Lung (tissue), 17 donors: ENCODE measurements at places on chromosomes 11 and 22.

DNA sequence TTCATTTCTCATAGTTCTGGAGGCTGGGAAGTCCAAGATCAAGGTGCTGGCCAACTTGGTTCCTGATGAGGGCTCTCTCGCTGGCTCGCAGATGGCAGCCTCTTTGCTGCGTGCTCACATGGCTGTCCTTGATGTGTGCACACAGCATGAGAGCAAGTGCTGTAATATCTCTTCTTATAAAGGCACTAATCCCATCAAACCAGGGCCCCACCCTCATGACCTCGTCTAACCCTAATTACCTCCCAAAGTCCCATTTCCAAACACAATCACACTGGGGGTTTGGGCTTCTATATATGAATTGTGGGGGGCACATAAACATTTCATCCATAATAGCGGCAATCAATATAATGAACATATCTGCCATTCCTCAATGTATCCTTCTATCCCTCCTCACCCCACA is 1062.1 kb downstream of the BRD1 start:
- no peak for DNase-seq

DNA sequence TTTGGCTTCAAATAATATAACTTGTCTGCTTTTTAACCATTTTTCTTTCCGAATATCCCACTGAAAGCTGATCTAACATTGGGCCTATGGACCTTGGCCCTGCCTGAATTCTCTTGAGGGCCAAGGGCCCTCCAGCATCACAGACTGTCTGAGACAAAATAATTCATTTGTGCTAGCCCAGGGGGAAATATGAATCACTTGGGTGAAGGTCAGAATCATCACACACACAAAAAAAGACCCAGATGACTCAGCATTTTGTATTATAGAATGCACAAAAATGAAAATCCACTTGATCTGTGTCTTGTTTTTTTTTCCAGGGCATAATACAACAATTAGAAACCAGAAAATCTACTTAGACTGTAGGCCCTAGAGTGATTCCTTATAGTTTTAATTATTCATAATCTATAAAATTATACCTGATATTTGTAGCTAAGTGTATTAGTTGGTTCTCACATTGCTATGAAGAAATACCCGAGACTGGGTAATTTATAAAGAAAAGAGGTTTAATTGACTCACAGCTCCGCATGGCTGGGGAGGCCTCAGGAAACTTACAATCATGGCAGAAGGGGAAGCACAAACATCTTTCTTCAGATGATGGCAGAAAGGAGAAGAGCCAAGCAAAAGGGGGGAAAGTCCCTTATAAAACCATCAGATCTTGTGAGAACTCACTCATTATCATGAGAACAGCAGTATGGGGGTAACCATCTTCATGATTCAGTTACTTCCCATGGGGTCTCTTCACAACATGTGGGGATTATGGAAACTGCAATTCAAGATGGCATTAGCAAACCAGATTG is 15.6 kb upstream of the RDX start:
- DNase-seq, result no peak

DNA sequence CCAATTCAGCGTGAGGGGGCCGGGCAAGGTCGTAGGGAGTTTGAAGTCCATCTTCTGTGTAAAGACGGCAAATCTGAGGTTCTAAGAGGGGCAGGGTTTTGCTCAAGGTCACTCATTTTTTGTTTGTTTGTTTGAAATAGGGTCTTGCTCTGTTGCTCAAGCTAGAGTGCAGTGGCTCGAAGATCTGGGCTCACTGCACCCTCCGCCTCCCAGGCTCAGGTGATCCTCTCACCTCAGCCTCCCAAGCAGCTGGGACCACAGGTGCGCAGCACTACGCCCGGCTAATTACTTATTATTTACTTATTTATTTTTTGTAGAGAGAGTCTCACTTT is 355 bp upstream of the AP1B1 start:
- no peak for DNase-seq

GRCh38 chr11:23502826-23503225 is 642.6 kb upstream of the CCDC179 start:
- no peak for DNase-seq

DNA sequence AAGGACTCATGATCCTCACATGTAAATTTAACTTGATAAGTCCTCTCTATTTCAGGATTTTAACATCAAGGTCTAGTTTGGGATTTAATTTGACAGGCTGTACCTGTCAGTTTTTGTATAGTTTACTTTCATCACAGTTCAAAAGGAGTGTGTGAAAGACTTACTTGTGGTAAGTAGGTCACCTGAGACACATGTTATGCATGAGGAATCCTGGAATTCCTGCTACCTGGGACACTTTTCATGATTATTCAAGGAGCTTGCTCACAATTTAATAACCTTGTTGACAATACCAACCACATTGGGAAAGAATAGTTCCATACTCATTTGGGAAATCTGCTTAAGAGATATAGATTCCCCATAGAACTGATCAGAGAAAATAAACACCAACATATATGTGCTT is 15.8 kb upstream of the SLC36A4 start:
- no peak for DNase-seq

- peak; percentile 15 for DNase-seq
Observed at GRCh38 chr11:87779276-87780067, 395.8 kb downstream of the RAB38 start.

DNA sequence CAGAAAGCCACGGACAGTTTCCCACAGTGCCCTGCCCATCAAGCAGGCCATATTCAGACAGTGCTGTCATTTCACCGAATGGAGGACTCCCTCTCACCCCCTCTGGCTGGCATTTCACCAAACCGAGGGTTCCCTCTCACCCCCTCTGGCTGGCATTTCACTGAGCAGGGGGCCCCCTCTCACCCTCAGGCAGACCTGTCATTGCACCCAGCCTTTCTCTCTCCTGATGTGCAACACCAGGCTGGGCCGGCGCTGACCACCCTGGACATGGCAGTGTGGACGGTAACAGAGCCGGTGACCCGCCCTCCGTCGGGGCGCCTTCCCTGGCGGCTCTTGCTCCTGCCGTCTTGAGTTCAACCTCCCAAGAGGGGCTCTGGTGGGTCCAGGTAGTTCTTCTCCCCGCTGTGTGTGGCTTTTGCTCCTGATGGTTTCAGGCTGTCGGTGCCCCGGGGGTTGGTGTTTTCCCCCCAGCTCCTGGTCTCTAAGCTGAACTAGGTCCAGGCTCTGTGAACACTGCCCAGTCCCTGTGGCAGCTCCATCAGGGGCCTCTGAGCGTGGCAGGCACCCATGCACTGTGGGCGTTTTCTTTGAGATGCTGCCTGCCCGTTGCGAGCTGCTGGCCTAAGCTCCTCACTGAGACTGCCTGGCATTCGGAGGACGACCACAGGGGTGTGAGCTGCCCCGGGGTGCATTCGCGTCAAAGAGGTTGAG is 46.9 kb downstream of the SMIM38 start:
- no peak for DNase-seq

GRCh38 chr11:126537492-126537891 is 182.0 kb downstream of the ST3GAL4 start:
- DNase-seq, result no peak

- no peak for DNase-seq
Observed at GRCh38 chr11:79244798-79245197, 196.0 kb downstream of the TENM4 start.

GRCh38 chr11:65499713-65500386 is 1.0 kb downstream of the MALAT1 start:
- peak; percentile 82 for DNase-seq

DNA sequence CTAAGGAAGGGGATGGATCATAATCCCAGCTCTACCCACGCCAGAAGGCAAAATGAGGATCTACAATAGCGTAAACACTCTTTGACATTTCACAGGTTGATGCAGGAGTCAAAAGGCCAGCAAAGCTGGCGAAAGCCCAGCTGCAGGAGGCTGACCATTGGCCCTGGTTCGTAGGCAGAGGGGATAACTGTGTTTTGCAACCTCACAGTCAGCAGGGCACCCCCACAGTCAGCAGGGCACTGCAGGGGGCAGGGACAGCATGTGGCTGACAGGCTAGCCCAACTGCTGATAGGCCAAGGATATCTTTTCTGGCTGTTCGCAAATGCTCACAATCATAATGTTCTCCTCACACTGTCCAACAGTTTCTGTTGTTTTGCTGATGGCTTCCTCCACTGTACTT is 372.7 kb downstream of the BUD13 start:
- DNase-seq, result no peak

GRCh38 chr11:44939673-44940395 is 10.8 kb downstream of the TP53I11 start:
- DNase-seq, result peak; percentile 70

DNA sequence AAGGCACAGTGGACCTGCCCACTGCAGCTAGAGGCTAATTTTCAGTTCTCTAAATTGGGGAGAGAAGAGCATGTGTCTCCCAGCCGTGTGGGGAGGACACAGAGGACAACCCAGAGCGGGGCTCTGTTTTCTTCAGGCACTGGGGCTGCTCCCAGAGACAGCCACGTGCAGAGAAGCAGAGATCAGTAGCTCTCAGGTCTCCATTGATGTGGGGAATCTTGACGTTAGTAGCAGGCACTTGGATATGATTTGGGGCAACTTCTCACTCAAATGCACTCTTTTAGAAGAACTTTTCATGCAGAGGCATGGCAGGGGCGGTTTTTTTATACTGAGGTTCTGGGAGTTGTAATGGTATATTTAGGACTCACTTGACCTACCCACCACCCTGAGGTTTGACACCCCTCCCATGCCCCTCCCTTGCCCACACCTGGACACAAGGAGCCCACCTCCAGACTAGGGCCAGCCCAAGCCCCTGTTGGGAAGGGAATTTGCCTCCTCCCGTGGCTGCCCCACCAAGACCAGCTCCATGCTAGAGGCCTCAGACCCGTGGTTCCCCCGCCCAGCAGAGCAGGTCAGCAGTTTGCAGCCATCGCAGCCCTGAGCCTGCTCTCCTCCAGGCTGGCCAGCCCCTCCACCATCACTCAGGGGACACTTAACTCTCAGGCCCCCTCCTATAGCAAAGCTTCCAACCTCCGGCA is 94.2 kb upstream of the RTL6 start:
- DNase-seq, result no peak

GRCh38 chr22:38684895-38685294 is 3.1 kb downstream of the TOMM22 start:
- no peak for DNase-seq

DNA sequence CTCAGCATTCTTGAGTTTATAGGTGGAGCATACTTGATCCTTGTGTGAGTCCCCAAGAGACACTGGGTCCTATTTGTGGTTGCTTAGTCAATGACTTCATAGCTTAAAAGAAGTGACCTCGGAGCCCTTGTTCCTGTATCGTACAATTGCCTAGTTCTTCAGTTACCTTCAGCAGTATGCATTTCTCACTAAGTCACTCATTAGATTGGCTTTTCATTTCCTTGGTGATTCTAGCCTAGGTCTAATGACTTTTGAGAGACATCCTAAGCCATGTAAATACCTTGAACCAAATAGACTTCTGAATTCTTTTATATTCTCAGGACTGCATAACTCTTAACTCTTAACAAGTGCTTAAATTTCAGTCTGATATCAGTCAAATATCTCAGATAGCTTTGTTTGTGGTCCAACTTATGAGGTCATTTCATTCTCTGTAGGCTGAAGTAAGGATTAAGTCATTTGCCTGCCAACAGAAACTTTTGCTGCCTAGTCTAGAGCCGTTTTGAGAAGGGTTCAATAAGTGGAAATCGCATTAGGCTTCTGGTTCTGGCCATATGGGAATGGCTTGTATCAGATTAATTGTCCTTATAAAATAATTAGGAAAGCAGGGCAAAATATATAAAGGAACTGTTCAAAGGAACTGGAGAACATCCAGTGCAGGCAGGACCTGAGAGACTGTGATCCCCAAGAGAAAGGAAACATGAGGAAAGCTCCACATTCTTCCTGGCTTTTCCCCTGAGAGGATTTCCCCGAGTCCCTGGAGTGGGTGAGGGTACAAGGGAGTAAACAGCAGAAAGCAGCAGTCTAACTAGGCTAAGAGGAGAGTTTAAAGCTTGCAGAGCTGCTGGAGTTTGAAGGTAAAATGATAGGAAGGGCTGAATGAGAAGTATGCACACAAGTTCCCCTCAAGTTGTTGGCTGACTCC is 39.9 kb downstream of the TRAF6 start:
- no peak for DNase-seq

- DNase-seq, result no peak
Observed at GRCh38 chr11:96366024-96366423, 23.0 kb upstream of the MAML2 start.

DNA sequence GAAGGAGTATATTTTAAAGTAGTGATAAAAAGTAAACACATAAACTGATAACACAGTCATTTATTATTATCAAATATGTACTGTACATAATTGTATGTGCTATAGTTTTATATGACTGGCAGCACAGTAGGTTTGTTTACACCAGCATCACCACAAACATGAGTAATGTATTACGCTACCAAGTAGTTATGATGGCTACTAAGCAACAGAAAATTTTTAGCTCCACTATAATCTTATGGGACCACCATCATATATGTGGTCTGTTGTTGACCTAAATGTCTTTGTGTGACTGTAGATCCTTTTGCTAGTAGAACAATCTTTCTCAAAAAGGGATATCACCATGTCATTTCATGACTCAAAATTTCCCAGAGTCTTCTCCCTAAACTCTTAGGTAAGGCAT is 93.5 kb downstream of the LARGE2 start:
- DNase-seq, result no peak
